ENCODE measurements at places on chromosomes 12 and 14.

GRCh38 chr14:52360831-52361230 lies 46.7 kb downstream of the PTGER2 start:
- no peak for DNase-seq

DNA sequence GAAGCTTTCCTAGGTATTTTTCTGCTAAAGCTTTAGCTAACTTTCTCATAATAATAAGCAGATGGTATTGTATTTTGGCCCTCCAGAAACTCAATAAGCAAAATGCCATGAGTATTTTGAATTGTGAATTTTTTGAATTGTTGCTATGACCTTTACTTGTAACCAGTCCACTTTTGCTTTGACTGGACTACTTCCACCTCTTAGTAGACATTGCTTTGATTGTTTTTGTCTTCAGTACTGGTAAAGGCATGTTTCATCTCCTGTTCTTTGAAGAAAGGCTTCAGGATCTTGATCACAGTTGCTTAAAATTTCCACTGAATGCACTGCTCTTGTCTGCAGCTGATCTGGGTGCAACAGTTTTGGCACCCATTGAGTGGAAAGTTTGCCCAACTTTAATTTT lies 102.3 kb downstream of the TRMT5 start:
- no peak for DNase-seq

GRCh38 chr14:93175492-93175891 lies 9.2 kb downstream of the MOAP1 start:
- DNase-seq = no peak

- no peak for DNase-seq
Observed at GRCh38 chr12:77166696-77167095, 101.3 kb upstream of the E2F7 start.
